ENCODE measurements at places on chromosomes 7 and 10.

- DNase-seq = no peak
Measured at GRCh38 chr10:114356751-114357514, 47.4 kb downstream of the AFAP1L2 start.

DNA sequence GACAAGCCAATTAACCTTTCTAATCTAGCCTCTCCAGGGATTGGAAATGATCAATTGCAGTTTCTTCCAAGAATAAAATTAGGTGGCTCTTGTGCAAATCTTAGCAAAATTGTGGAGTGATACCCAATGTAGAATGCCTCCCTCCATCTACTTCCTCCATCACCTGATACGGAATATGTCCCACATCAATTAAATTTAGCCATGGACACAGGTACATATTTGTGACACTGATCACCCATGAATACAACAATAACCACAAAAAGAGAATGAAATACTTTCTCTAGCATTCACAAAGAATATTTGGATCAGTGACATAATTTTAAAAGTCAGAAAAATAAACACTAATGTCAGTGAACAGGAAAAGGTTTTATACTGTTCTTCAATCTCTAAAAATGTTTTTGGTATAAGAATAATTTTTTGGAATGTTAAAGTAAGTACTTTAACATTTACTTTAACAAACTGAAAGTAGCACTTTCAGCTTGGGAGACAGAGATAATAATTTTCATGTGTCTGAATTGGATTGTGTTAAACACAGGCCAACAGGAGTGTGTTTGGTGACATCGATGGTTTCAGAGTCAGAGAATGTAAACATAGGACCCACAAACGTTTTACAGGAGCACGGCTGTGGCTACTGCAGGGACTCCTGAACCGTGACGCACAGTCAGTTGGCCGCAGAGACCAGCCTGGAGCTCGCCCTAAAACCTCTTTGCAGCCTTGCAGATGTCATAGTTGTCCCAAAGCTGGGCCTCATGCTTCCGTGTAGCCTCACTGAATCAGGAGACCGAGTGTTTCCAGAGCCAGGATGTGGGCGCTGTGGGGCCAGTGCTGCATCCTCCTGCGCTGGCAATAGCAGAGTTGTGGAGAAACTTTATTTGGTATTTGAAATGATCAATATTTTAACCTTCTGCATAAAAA, 7.2 kb downstream of the RBM20 start:
- no peak for DNase-seq

DNA sequence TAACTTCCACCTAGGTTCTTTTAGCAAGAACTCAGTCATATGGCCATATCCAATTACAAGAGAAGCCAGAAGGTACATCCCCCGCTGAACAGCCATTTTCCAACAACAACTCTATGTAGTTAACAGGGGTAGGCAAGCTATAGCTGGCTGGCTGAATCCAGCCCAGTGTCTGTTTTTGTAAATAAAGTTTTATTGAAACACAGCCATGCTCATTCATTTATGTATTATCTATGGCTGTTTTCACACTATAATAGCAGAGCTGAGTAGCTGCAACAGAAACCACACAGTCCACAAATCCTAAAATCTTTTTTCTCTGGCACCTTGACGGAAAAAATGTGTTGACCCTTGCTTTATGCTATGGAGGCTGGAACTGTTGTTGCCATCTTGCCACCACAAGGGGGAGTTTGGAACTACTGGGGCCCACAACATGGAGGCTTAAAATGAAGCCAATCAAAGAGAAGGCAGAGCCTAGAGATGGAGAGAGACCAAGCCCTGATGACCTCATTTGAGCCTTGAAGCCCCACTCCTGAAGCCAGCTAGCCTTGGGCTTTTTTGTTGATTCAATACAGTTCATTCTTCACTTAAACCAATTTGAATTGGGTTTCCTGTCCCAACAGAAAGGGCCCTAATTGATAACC, 33.3 kb upstream of the XPNPEP1 start:
- peak; percentile 69 for DNase-seq

- no peak for DNase-seq
Measured at GRCh38 chr10:29643771-29644501, 9.2 kb upstream of the SVIL start.

DNA sequence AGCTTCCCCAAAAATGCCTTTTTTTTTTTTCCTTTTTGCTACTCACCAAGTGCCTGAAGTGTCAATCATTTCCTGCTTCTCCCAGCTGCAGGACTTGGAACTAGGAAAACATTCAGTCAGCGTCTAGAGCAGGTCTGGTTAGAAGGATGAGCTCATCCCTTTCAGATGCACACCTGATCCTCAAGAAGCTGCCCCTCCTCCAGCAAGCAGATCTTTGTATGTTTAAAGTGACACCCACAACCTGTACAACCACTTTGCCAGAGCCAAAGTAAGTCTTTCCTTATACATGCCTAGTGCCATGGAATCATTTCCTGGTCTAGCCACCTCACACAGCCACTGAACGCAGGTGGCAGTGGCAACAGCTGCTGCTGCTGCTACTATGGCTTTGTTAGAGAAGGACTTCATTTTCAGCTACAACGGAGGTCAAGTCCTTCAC, 10.4 kb upstream of the USP54 start:
- DNase-seq = no peak

- DNase-seq = no peak
Measured at GRCh38 chr10:44069573-44069972, 315.3 kb downstream of the CXCL12 start.

DNA sequence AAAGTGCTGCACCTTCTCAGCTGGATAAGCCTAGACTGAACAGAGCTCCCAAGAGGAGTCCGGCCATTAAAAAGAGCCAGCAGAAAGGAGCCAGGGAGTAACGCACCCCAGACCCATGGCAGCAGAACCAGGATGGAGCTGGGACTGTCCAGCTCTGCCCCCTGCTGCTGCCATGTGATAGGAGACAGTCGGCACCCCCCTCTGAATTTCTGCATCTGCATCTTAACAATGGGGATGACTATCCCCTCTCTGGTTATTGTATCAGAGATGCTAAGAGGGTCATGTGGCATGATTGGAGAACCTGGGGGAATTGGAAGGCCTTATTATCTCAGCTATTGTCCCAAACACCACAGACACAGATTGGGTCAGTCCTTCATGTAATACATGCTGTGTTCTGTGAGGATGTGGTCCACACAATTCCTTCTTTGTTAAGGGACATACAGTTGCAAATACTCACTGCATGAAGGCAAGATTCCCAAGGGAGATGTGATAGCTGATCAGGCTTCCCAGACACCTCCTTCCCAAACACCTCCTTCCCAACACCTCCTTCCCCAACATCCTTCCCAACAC, 29.3 kb downstream of the PLEKHS1 start:
- no peak for DNase-seq

DNA sequence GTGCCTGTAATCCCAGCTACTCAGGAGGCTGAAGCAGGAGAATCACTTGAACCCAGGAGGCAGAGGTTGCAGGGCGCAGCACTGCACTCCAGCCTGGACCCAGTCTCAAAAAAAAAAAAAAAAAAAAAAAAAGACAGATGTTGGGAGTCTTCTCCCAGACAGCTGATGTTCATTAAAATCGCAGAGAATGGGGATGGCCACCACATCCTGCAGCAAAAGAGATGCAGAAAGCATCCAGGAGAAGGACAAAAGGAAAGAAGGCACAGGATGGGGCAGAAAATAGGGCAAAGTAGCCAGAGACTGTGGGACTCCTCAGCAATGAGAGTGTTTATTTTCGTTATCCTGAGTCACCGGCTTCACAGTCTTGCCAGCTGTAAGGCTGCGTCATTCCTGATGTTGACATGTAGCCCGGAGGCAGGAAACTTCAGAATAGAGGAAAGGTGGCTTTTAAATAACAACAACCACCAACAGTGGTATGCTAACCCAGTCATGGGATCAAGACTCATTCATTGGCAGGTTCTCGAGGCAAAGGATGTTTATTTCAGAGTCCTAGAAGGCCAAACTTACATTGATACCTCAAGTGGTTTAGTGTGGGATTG, 149.5 kb upstream of the SVIL start:
- no peak for DNase-seq

- DNase-seq = no peak
Measured at GRCh38 chr7:131508754-131509486, 47.5 kb downstream of the PODXL start.

DNA sequence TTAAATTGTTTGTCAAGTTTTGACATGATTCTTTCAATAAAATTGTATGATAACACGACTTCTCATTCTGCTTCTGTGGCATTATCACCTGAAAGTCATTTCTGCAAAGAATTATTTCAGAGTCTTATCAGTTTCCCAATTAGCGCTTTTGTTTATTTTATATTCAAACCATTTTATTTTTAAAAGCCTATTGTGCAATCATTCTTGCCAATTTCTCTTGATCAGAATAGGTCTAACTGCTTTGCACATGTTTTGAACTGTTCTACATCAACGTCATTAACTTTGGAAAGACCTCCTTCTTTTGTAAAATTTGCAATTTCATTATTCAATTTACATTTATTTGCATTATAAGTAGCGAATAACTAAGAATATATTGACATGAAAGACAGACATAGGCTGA, 758.1 kb downstream of the CNTNAP2 start:
- DNase-seq = no peak

GRCh38 chr10:60614363-60614762, 163.9 kb upstream of the CDK1 start:
- no peak for DNase-seq

DNA sequence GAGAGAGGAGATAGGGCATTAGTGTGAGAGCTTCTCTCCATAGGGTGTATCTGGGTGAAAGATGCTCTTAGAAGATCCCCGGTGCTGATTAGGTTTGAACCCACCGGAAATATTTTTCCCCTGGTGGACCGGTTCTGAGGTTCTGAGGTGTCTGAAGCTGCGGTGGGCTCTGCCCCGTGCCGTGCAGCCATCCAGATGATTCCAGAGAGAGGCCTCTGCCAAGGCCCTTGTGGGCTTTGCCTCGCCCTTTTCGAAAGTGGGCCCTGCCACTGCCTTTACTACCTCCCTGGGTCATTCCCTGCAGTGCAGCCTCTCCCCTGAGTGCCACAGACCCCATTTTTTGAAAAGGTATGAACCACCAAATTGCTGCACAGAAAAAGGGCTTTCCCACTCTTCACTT, 2.8 kb downstream of the GIMAP8 start:
- DNase-seq = no peak

- DNase-seq = no peak
Measured at GRCh38 chr10:110144507-110144906, 62.9 kb upstream of the MXI1 start.

- no peak for DNase-seq
Measured at GRCh38 chr10:101687071-101687658, 7.8 kb downstream of the FBXW4 start.

- no peak for DNase-seq
Measured at GRCh38 chr10:2145926-2146478, 408.7 kb upstream of the ADARB2 start.

GRCh38 chr10:22589851-22590514, 124.4 kb downstream of the PIP4K2A start:
- no peak for DNase-seq
